ENCODE measurements at places on chromosomes 2 and 18.

- no peak for DNase-seq
Observed at GRCh38 chr2:69159986-69160385, 147.0 kb downstream of the ANTXR1 start.

DNA sequence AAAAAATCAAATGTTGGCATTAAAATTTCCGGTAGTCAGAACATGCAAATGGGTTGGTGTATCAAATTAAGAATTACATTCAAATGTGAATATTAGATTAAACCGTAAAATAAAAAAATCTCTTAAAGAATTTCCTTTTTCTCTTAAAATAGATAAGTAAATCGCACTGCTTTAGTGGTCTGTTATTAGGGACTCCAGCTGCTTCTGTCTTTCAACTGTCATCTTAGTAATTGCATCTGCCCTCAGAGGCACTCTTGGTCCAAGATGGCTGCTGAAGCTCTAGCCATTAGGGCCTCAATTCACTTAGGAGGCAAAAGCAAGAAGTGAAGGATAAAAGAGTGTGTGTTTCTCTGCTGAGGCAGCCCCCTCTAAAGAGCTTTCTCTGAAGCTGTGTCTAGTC lies 132.4 kb downstream of the MGAT5 start:
- no peak for DNase-seq

GRCh38 chr2:157497638-157498314 lies 53.9 kb upstream of the CYTIP start:
- no peak for DNase-seq

DNA sequence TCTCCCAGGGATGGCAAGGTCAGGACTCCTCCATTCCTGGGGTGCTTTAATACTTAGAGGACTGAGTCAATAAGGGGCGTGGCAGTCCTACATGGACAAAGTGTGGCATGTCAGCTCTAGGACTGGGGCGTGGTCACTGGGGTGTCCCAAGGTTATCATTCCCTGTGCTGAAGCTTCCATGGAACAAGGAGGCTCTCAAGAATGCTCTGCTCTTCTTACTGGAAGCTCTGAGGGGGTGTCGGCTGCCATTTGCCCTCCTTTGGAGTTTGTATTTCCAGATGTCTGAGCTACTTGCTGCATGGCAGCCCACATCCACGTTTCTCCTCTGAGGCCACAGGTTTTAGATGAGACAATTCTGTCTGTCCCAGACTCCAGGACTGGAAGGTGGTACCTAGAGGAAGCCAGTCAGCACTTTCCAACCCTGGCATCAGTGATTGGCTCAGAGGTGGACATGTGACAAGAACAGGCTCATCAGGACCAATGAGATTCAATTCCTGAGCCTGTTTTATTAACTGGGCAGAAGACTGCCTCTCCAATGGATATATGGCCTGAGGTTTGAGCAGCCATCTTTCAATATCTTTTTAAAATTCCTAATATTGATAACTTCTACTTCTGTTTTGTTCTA lies 128.9 kb upstream of the ARL4C start:
- no peak for DNase-seq

DNA sequence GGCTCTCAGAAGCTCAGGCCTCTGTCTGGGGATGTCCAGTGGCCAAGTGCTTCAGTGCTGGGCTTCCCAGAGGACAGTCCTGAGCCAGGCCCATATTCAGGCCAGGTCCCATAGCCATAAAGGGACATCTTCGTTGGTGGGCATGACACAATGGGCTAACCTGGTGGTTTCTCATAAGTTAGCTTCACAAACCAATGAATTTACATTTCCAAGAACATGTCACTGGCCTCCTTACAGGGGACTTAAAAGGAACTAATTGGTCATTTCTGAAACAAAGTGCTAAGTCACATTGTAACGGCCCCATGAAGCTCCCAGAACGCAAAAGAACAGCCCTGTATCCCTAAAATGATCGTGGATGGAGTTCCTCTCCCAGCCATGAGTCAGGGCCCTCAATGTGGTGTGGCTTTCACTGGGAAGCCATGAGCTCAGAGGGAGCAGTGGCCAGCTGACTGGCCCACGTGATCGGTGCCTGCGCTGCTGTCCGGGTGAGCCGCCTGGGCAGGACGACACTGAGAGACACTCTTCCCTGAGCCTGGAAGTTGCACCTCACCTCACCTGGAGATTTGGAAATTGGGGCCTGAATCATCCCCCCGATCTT lies 163.7 kb upstream of the APCDD1 start:
- DNase-seq = no peak

DNA sequence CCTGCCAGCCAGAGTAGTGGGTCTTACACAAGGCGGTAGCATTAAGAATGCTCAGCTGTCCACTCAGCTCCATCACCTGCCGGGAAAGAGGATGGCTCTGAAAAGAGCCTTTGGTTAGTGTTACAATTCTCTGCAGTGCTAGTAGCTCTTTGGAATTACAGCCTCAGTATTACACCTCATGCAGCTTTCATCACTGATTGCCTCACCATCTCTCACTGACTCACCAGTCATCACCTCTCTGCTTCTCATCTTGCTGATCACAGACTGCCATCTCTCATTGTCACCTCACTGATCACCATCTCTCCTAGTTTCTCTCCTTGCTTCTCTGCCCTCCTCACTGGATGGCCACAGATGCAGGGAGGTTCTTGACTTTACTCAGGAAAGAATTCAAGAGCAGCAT lies 573.5 kb upstream of the SETBP1 start:
- no peak for DNase-seq

GRCh38 chr2:224716201-224716600 lies at the start of gene CCDC195:
CCDC195 (minus strand) TSS chr2:224716365; CDS start chr2:224716365, 0 bp downstream.
- no peak for DNase-seq

Measured in posterior cingulate gyrus (tissue), 11 donors.